CD8-positive, alpha-beta memory T cell (primary cell): ENCODE measurements at places on chromosomes 16 and 17. TPM values are rescaled to one million over a fixed set of nuclear protein-coding genes. Genes with fewer than 3 reads are reported as not detected.

GRCh38 chr16:80025236-80025635 is 424.7 kb upstream of the MAF start:
- no peak overlapping the region for H3K27ac ChIP-seq
- no peak for DNase-seq
- no peak overlapping the region for H3K4me3 ChIP-seq
- no peaks in the 10 kb centered on the region for H3K36me3 ChIP-seq
- no peaks in the 10 kb centered on the region for H3K27me3 ChIP-seq
- no peaks in the 10 kb centered on the region for H3K4me1 ChIP-seq

- H3K27me3 ChIP-seq: no peaks in the 10 kb centered on the region
- peaks cover 10% of the 10 kb centered on the region for H3K4me1 ChIP-seq
- DNase-seq: no peak
- H3K27ac ChIP-seq: no peak overlapping the region
- no peak overlapping the region for H3K4me3 ChIP-seq
Observed at GRCh38 chr16:47592232-47592631, 131.1 kb downstream of the PHKB start.

- H3K4me3 ChIP-seq: no peak overlapping the region
- H3K27me3 ChIP-seq: no peaks in the 10 kb centered on the region
- H3K36me3 ChIP-seq: peaks cover 11% of the 10 kb centered on the region
- DNase-seq: no peak
Observed at GRCh38 chr16:17131351-17131750, 339.4 kb downstream of the XYLT1 start.

GRCh38 chr16:3890091-3890490 is 9.6 kb upstream of the CREBBP start:
- H3K36me3 ChIP-seq: no peaks in the 10 kb centered on the region
- H3K4me3 ChIP-seq: no peak overlapping the region
- H3K4me1 ChIP-seq: no peaks in the 10 kb centered on the region

- DNase-seq: peak; percentile 11
- no peaks in the 10 kb centered on the region for H3K36me3 ChIP-seq
- H3K27me3 ChIP-seq: peaks cover 5% of the 10 kb centered on the region
- no peaks in the 10 kb centered on the region for H3K4me1 ChIP-seq
- no peak overlapping the region for H3K4me3 ChIP-seq
Observed at GRCh38 chr16:86075839-86076440, 177.0 kb downstream of the IRF8 start.

- H3K27ac ChIP-seq: no peak overlapping the region
- peaks cover 5% of the 10 kb centered on the region for H3K4me1 ChIP-seq
Observed at GRCh38 chr17:68519911-68520310, 7.7 kb downstream of the PRKAR1A start.

- no peaks in the 10 kb centered on the region for H3K36me3 ChIP-seq
- no peak for DNase-seq
- H3K4me1 ChIP-seq: peaks cover 76% of the 10 kb centered on the region
- H3K27ac ChIP-seq: peak overlapping the region; percentile 63
Observed at GRCh38 chr16:57538235-57538721, 1.9 kb upstream of the CCDC102A start.

The NGFR gene
- 0.07 TPM for total RNA-seq
